Activated naive CD4-positive, alpha-beta T cell treated with Interleukin-2 at 50 U/mL for 16 hours (primary cell): ENCODE measurements at places on chromosomes 7 and 10.
A peak's percentile ranks its signal among the peaks of the same experiment; 100 is the strongest.

GRCh38 chr7:28481091-28481926 is 69.0 kb downstream of the CREB5 start:
- DNase-seq, result no peak

- no peak for DNase-seq
Measured at GRCh38 chr7:58086461-58086860, 636.5 kb downstream of the ZNF716 start.

DNA sequence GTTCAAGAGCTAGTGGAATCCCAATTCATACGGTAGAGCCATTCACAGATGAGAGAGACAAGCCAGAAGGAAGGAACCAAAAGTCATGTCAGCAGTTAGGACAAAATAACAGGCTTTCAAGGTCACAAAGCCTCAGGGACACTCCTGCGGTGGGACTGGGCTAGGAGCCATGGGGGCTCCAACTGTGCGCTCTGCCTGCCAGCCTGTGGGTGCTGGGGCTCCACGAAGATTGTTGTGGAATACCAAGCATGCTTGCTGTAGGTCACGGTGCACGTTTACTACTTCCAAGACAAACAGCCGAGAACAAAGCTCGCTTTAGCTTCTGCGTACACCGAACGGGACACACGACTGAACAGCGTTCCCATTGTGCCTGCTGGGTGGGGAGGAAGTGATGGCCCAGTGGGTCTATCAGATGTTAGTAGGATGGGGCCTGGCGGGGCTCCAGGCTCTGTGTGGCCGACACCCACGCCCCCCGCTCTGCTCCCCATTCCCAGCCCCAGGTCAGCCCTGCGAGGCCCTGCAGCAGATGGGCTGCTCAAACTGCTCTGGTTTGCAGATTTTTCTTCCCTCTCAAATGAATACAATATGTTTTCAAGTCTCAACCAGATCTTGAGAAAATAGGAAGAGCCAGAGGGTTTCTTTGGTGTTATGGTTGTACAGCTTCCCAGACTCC is 158.9 kb downstream of the EGFR start:
- no peak for DNase-seq

- peak; percentile 12 for DNase-seq
Measured at GRCh38 chr10:69573056-69573806, at the start of gene NEUROG3. Gene NEUROG3 (minus strand): TSS chr10:69573422. CDS start chr10:69573043, 379 bp downstream.

GRCh38 chr7:152312316-152312715 is 123.5 kb downstream of the KMT2C start:
- DNase-seq, result no peak

- no peak for DNase-seq
Measured at GRCh38 chr10:100939763-100940344, 27.1 kb downstream of the SLF2 start.

- no peak for DNase-seq
Measured at GRCh38 chr7:37318541-37318940, 130.1 kb downstream of the ELMO1 start.

- no peak for DNase-seq
Measured at GRCh38 chr10:105698592-105698991, 1057.5 kb downstream of the SORCS3 start.

GRCh38 chr7:99267481-99267840 is 5.2 kb upstream of the MYH16 start:
- no peak for DNase-seq

GRCh38 chr7:133682364-133683181 is 429.7 kb downstream of the EXOC4 start:
- DNase-seq, result no peak

DNA sequence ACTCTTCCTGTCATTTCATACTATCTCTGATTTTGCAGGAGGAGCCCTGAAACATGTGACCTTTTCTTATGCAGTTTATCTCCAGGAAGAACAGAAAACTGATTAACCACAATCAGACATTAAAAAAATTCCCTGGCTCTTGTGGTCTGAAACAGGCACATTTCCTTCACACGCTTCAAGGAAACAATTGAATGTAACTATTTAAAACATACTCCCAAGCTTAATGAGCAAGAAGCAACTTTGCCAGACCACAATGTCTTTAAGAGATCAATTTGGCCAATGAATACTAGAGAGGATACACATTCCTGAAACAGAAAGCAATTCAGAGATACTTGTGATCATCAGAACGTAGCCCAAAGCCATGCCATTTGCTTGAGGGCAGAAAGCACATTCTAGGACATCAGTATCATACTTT is 65.8 kb downstream of the PIP4K2A start:
- no peak for DNase-seq

- no peak for DNase-seq
Measured at GRCh38 chr7:122198581-122198980, 54.5 kb upstream of the AASS start.

- no peak for DNase-seq
Measured at GRCh38 chr10:74008212-74008731, 10.4 kb downstream of the VCL start.

- no peak for DNase-seq
Measured at GRCh38 chr10:100836891-100837290, 75.9 kb upstream of the SLF2 start.

GRCh38 chr10:121244818-121245217 is 353.4 kb downstream of the FGFR2 start:
- DNase-seq, result no peak

DNA sequence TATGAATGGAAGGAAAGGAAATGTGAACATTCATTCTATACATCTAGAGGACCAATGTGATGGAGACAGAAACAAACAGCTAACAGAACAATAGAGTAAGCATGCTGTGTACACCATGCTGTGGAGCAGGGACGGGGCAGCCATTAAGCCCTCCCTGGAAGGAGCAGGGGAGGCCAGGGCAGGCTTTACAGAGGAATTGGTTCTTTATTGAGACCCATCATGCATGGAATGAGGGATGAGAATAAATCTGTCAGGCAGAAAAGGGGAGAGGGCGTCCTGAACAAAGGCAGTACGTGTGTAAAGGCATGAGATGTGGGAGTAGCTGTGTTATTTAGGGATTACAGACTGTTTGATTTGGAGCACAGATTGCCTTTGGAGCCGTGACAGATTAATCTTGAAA is 35.2 kb downstream of the STK17A start:
- DNase-seq, result no peak
